ELF-1 (cell line): ENCODE measurements at places on chromosomes 16 and 17.

DNA sequence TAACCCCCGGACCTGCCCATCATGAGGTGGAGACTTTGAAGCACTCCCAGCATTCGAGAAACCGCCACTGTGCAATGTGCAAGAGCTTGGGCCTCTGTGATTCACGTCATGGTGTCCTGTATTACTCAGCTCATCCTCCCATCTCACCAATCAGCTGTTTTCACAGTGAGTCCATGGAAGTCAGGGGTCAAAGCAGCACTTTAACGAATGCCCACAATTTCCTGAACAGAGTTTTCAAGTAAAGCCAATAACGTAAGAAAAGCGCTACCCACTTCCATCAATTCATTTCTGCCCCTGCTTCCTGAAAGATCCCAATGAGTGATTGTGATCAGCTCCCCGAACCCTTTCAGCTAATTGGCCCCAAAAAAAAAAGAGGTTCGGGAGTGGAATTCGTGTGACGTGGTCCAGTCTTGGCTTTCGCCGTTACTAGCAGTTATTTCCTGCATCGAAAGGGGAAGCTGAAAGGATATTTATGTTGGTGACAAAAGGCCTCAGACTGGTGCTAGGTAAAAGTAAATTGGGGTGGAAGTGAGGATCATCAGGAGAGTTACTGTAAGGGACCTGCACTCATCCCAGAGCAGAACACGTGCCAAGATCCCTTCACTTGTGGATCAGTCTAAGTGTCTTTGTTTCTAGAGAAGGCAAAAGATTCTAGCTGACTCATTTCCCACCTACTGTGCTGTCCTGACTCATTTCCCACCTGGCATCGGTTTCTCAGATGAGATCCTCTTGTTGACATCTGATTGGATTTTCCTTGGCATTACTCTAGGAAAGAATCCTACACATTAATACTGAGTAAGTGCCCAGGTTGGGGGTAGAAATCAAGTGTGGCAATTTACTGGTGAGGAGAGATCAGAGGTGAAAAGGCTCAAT lies 136.7 kb upstream of the NUDT7 start:
- no peak for DNase-seq

DNA sequence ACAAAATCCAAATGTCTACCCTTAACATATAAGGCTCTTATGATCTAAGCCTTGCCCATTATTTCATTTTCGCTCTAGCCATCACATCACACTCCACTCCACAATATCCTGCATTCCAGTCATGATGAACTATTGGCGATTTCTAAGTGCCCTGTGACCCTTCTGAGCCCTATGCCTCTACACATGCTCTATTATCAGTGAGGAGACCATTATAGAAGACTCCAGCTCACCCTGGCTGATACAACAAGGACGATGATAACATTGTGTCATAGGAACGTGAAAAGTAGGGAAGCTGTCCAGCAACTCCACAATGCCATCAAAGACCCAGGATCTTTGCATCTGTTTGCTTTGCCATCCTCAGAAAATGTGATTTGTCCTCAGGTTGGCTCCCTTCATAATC lies 29.6 kb upstream of the GNAO1 start:
- no peak for DNase-seq

DNA sequence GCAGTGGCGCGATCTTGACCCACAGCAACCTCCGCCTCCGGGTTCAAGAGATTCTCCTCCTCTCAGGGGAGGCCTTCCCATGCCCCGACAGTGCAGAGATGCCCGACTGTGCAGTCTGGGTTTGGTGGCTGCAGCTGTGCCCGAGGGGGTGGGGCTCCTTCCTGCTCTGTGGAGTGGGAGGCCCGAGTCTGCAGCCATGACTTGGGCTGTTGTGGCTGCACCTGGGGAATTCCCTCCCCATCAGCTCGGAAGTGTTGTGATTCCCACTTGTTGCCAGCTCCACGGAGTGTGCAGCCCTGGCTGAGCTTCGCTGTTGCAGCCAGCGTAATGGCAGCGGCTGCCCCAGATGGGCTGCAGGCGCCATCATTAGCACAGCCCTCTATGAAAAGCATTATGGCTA lies 66.4 kb upstream of the SMIM36 start:
- no peak for DNase-seq

DNA sequence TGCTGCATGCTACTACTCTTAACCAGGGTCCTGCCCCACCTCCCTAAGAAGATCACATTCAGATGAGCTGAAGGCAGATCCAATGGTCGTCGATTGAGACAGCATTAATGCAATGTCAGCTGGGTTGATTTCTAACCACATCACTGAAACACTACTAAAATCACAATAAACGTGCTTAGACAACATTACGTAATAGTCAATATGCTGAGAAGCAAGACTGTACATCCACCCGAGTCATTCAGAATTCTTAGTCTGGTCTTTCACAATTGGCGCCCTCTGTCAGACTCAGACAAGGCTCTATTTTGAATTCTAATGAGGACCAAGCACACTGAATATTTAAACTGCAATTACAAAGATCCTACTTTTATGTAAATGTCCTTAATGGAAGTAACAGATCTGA lies 205.2 kb downstream of the STX8 start:
- no peak for DNase-seq

DNA sequence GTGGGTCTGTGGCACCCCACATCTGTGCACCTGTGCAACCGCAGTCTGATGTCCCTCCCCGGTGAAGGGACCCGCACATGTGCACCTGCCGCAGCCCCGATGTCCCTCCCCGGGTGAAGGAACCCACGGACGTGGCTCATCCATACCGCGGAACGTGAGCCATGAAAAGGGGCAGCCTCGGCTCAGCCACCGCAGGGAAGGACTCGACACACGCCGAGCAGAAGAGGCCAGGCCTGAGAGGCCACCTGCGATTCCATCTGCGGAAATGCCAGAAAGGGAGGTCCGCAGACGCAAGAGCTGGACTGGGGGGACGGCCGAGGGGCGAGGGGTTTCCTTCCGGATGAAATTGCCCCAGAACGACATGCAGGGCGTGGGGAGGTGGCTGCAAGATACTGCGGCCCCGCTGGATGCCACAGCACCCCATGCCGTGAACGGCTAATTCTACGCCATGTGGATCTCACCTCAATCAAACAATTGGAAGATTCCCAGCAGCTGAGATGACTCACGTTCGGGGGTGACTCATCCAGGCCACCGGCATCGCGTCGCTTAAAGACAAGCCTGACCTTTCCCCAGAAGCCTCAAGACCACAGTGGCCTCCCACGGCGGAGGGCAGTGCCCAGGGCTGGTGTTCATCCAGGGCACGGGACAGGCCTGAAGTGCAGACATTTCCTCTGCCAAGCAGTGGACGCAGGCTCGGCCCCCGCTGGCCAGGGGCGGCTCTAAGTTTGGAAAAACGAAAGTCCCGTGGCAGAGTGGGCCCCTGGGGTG lies 21.0 kb downstream of the SOX8 start:
- peak; percentile 54 for DNase-seq

GRCh38 chr17:74875977-74876593 lies 3.3 kb upstream of the FDXR start:
- DNase-seq, result peak; percentile 81

- DNase-seq, result no peak
Observed at GRCh38 chr17:39236450-39236927, 10.7 kb upstream of the STAC2 start.

DNA sequence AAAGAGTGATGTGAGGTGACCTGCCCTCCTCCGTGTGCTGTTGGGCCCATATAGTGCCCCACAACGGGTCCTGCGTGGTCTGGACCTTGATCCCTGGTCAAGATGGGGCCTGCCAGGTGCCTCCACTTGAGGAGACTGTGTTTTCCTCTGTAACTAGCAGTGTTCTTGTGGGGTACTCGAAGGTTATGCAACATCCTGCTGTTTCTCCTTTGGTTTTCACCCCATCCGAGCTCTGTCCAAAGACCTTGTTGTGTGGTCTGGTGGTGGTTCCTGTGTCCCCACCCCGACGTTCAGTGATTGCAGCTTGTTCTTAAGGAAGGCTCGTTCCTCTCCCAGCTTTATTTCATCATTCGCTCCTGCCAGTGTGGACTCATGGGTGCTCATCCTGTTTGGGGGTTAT lies 38.7 kb upstream of the ZNF750 start:
- no peak for DNase-seq

DNA sequence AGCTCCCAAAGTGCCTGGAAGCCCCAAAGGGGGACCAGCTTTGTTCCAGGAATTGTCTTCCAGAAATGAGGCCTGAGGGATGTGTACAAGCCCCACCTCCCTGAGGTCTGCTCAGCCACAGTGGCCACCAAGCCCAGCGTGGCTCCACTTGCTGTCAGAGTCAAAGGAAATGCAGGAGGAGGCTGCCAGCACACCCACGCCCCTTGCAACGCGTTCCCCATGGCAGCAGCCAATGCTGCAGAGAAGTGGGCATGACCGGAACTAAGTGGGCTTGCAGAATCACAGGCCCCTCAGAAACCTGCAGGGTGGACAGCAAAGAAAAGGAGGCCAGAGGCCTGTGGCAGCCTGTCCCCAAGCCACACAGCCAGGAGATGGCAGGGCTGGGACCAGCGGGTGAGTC lies 320.8 kb downstream of the FOXL1 start:
- no peak for DNase-seq

DNA sequence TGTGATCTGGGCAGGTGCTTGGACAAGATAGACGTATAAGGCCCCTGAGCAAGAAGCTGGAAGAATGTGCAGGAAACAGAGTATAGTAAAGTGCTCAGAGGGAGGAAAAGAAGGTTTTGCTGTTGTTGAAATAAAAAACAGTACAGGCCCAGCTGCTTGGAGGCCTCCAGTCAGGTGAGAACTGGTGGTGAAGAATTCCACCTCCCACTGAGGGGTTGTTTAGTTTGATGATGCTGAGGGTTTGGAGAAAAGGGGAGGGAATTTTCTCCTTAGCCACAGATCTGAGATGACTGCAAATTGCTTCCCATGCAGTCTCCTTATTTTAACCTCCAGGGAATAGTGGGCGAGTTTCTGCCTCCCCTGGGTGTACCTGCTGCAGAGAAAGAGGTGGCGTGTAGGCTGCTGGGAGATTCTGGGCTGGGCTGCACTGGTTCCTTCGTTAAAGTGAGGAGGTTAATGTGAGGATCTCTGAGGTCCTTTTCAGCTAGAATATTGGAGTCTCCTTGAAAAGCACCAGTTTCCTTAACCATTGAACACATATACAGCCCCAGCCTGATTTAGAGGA lies 25.8 kb downstream of the SMPD3 start:
- DNase-seq, result no peak

DNA sequence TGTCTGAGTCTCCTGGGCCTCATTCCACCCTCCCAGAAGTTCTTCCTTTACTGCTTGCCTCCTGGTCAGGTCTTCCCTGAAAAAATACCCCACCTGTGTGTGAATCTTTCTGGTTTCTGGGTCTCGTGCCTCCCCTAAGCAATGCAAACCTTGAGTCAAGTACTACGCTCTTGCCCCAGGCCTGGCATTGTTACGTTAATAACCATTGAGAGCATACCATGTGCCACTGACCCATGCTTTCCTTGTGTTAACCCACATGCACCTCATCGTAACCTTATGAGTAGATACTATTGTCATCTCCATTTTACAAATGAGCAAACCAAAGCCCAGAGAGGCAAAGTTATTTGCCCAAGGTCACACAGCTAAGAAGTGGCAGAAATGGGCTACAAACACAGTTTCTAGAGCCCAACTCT lies 25.4 kb upstream of the TOB1 start:
- peak; percentile 44 for DNase-seq

- no peak for DNase-seq
Observed at GRCh38 chr17:39845052-39845846, 18.9 kb downstream of the IKZF3 start.

GRCh38 chr17:28839221-28839620 lies 3.4 kb downstream of the FAM222B start:
- no peak for DNase-seq
